ENCODE measurements at places on chromosomes 11 and 22.

- no peak for DNase-seq
Observed at GRCh38 chr11:94194712-94195111, 66.1 kb downstream of the PANX1 start.

- DNase-seq: no peak
Observed at GRCh38 chr22:35418731-35419130, 18.8 kb downstream of the MCM5 start.

- DNase-seq: no peak
Observed at GRCh38 chr22:24518771-24519485, 23.8 kb downstream of the UPB1 start.

GRCh38 chr22:37326726-37327125 is 44.4 kb downstream of the CYTH4 start:
- no peak for DNase-seq

DNA sequence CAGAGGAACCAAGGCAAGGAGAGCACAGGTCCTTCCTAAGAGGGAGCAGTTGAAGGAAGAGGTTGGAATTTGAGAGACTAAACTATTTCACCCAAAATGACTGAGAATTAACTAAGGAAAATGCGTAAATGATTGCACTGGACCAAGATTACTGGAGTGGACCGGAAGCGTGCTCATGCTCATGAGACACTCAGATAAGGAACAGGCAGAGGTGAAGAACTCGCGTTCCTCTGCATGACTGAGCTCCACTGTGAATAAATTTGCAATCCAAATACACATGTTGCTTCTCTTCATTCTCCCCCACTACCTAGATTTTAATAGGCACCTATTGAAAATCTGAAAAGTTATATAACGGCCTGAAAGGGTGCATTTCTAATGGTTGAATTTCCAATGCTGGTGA is 207.0 kb downstream of the KIRREL3 start:
- DNase-seq: no peak

GRCh38 chr11:134372961-134373360 is 39.1 kb downstream of the B3GAT1 start:
- no peak for DNase-seq

DNA sequence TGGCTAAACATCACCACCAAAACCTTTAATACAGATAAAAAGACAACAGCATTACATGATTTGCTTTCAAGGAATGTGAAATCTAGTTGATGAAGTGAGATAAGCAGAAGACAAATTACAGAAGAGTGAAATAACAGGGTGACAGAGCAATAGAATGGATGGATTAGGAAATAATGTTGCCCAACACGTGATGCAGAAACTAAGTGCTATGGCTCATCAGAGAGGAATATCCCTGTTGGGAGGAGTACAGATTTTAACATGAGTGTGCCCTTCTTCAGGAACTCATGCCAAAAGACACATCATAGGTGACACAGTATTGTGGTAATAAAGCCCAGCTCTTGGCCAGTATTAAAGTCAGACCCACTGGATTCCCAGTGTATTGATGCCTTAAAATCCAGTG is 176.6 kb upstream of the RAG2 start:
- DNase-seq: no peak

GRCh38 chr22:37752189-37753087 is 55.3 kb upstream of the GCAT start:
- DNase-seq: no peak

DNA sequence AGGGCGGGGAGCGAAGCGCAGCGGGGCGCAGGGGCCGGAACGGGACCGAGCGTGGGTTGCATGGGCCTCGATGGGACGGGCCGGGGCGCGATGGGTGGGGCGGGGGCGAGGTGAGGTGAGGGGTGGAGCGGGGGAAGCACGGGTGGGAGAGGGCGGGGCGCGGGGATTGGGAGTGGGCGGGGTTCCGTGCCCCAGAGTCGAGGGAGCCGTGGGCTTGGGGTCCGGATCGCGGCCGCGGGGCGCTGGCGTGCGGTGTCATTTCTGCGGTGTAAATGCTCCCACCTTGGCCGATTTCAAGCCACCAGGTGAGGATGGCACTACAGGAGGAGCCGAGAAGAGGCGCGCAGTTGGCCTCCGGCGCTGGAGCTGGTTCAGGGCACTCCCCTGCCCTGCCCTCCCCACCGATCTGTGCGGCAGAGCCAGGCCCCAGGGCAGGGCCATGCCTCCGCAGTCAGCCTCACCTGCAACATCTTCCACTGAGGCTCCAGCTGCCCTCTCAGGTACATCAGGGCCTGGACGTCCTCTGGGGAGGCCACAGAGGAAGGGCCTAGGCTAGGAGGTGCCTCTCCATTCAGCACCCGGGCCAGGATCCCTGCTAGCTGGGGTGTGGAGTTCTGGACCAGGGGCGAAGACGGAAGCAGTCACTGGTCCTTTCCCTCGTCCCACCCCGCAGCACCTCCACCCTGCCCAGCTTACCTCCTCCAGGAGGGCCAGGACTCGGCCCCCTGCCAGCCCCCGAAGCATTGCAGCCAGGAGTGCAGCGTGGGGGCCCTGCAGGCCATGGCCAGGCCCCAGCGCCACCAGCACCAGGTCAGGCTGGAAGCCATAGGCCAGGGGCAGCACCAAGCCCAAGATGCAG is 620 bp upstream of the TUBGCP6 start:
- no peak for DNase-seq

DNA sequence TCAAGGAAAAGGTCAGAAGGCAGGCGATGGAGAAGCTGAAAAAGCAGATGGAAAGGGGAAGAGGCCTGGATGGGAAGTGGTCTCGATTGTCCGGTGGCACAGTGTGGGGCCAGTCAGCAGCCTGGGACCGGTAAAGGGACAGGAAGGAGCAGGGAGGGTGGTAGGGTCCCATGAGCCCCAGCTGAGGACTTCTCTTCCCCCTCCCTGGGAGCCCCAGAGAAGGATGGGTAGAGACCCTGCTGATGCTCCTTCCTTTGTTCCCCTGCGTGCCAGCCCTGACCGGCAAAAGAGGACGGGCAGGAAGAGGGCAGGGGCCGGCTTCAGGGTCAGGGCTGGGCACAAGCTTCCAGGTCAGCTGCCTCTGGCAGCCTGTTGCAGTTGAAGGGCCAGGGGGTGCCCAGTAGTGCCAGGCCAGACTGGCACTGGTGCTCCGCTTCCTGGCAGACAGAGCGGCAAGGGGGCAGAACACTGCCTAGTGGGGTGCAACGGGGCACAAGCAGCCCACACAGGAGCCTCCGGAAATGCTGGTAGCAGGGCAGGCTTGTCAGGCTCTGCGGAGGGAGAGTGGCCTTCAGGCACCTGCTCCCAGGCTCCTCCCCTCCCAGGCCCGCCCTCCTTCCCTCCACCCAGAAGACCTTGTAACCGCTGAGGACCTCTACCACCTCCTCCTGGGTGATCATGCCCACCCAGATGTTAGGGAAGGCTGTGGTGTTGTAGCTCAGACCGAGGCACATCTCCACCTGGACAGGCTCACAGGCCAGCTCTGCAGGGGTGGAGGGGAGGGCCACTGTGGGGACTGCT is 739 bp upstream of the C1QTNF5 start:
- DNase-seq: no peak

DNA sequence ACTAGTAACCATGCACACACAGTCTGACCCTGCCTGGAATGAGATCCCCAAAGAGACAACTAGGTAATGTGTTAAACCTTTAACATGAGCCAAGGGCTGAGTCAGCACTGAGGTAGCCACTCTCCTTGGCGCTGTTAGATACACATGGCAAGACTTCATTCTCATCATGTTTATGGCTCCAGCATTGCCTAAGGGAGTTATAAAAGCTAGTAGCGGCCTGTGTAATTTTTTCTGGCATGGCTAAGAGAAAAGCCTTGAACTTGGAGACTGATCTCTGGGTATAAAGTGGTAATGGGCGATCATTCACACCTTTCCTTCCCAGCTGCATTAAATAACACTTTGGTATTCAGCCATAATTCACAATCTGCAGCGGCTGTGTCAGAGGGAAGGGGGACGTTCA is 779.7 kb upstream of the LRRC4C start:
- no peak for DNase-seq

DNA sequence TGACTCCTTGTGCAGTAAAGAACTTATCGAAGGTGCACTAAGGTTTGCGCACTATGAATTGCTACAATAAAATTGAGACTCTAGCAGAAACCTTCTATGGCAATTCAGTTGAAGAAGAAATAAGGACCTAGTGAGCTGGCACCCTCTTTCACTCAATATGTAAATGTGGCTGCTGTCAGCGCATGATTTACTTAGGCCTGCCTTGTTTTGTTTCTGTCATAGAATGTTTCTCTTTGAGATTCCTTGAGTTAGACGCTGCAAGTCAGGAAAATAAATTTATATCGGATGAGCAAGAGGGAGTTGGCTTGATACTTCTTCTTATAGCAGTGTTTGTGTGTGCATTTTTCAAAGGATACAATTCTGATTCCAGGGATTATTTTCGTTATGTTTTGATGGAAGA is 322.1 kb downstream of the BLID start:
- no peak for DNase-seq

DNA sequence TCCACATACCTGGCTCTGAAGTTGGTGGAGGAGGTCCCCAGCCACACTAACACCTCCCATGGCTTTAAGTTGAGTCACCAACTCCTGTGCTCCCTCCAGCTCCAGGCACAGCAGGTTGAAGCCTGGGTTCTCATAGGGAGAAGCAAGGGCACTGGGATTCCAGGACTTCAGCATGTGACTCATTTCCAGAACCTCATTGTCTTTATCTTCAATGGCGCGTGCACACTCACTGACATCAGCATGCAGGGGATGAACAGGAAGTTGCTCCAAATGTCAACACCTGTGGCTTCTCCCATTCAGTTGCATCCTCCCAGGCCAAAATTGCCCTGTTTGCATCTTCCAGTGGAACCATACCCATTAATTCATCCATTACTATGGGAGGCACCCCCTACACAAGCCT is 5.8 kb upstream of the UBQLNL start:
- DNase-seq: no peak

DNA sequence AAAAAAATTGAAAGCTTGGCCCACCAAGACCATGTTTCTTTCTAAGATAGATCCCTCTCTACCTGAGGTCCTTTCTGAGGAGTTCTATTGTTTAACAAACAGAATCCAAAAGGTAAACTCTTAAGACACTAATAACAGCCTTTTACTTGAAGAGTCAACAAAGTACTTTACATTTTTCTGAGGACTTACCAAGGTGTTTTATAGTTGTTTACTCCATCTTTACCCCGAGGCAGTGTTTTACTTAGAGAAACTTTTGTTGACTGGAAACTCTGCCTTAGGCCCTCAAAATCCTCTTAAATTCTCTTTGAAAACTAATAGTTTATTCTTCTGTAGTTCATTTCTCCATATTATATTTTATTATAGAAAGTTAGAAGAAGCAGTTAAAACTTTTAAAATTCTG is 49.7 kb upstream of the NOX4 start:
- no peak for DNase-seq

DNA sequence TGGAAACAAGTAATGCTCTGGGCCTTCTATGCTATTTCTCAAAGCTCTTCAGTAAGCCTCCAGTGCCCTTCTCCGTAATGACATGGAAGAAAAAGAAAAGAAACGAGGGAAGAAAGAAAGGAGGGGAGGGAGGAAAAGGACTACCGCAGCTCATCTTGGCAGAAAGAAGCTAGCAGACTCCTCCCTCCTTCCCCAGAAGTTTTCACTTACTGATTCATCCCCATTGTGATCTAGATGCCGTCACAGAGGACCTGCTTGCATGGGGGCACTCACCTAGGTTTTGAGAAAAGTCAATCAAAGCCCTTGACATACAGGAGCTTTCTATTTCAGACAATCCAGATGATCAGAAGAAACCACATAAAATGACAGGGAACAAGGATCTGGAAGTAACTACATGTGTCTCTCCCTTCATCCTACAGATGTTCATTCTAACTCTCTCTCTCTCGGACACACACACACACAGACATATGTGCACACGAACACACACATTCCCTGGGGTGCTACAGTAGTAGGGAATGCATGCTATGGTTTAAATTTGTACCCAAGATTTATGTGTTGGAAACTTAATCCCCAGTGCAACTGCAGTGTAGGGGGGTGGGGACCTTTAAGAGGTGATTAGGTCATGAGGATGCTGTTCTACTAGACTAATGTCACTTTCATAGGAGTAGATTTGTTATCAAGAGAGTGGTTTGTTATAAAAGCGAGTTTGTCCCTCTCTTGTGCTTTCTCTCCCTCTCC is 37.6 kb upstream of the RCN1 start:
- no peak for DNase-seq

- no peak for DNase-seq
Observed at GRCh38 chr11:57777969-57778317, 16.3 kb downstream of the CTNND1 start.

DNA sequence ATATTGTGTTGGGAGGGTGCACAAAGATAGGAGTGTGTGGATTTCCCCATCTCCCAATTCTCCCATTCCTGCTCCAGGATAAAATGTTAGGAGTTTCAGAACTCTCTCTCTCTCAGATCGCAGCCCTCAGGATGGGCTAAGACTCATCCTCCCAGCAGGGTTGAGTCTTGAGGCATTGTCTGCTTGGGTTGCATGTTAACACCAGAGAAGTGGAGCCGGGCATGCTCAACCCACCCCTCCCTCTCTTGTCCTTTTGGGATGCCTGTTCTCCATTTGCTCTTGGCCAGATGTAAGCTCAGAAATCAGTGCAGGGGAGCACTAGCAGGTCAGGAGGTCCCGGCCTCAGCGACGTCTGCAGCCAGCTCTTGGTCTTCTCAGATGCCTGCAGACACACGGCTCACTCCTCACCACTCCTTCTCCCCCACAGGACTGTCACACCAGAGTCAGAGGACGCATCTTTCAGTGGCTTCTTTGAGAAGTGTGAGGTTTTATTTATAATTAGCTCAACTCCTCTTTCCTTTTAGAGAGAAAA is 1456.5 kb downstream of the TBC1D22A start:
- no peak for DNase-seq

GRCh38 chr11:12888525-12889158 is 120.5 kb upstream of the RASSF10 start:
- no peak for DNase-seq

DNA sequence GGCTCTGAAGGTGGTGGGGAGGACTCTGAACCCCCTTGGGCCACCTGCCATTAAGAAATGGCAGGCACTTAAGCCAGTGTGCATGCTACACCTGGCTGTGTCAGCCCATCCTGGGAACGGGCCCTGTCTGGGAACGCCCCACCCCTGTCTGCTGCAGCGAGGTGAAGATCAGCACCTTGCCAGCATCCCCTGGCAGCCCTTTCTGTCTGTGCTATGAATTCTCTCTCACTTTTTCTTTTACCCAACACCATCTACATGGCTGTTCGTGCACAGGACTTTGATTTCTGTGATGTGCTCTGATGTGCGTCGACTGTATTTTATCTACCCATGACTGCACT is 452.9 kb upstream of the B3GAT1 start:
- no peak for DNase-seq

GRCh38 chr11:22681281-22681812 is 14.9 kb downstream of the GAS2 start:
- DNase-seq: no peak

- DNase-seq: no peak
Observed at GRCh38 chr11:1236316-1237127, 13.7 kb downstream of the MUC5B start.

DNA sequence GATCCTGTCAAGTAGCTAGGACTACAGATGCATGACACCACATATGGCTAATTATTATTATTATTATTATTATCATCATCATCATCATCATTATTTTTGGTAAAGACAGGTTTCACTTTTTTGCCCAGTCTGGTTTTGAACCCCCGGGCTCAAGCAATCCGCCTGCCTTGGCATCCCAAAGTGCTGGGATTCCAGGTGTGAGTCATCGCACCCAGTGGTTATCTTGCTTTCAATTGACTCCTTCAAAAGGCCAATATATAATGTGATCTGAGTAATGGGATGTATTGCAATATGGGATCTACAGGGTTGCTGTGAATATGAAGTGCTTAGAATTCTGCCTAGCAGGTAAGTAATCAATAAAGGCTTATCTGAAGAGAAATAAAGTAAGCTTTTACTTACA is 221.2 kb downstream of the SBF2 start:
- DNase-seq: no peak

- DNase-seq: no peak
Observed at GRCh38 chr22:35299217-35299672, 449 bp upstream of the TOM1 start.

Data from stimulated activated CD8-positive, alpha-beta memory T cell treated with anti-CD3 and anti-CD28 coated beads, Interleukin-4, amount 100 ng/mL, for 1 hour (primary cell).